ENCODE measurements at places on chromosomes 2 and 18. TPM values are rescaled to one million over a fixed set of nuclear protein-coding genes. Genes with fewer than 3 reads are reported as not detected.

DNA sequence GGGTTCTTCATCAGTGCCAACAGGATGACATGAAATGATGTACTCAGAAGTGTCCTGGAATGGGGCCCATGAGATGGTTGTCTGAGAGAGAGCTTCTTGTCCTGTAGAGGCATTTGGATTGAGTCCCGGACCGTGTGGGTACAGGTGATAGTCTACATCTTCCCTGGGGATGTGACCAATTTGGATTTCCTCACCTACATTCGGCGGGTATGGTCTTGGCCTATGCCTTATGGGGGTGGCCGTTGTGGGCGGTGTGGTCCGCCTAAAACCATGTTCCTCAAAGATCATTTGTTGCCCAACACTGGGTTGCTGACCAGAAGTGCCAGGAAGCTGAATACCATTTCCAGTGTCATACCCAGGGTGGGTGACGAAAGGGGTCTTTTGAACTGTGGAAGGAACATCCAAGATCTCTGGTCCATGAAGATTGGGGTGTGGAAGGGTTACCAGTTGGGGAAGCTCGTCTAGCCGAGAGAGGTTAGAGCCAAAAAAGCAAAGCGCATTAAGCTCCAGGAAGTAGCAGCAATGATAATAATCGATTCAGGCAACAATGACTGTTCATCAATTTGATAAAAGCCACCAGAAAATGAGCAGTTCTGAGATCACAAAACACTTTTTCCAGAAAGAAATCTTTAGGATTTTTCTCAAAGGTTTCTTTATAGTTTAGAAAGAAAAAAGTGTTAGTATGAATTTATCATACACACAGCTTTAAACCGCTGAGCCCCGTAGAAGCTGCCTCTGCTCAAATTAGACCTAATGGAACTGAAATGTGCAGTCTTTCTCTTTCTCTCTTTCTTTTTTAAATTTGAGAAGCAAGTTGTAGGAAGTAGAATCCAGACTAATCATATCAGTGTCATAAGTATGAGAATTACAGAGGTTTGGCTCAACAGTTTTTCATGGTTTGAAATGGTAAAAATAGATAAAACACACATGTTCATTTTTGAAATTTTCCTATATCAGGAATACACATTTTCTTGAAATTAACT, 60.3 kb downstream of the ATIC start:
- H3K4me1 ChIP-seq, result no peaks in the 10 kb centered on the region
- no peaks in the 10 kb centered on the region for H3K27me3 ChIP-seq
- peaks cover 46% of the 10 kb centered on the region for H3K36me3 ChIP-seq
- H3K27ac ChIP-seq, result no peak overlapping the region
- DNase-seq, result no peak

- H3K27ac ChIP-seq, result peak overlapping the region; percentile 33
- H3K27me3 ChIP-seq, result no peaks in the 10 kb centered on the region
- H3K36me3 ChIP-seq, result peaks cover 5% of the 10 kb centered on the region
- H3K4me1 ChIP-seq, result no peaks in the 10 kb centered on the region
- H3K4me3 ChIP-seq, result no peak overlapping the region
These were observed 228.7 kb downstream of the GBX2 start for GRCh38 chr2:235939471-235939870.

DNA sequence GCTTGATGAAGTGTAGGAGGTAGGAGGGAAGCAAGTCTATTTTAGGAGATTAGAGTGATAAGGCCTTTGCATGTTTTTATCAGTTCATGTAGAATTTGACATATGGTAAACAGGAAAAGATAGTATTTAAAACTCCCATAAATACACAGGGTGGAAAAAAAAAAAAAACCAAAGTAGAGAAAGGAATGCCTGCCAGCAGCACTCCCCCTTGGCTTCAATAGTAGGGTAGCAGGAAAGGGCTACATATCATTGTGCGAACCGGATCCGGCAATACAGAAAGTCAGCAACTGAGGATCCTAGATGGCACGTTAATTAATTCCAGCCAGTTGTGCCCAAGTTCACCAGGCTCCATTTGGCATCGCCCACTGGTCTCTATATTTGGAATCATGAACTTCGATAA, 159.6 kb upstream of the SMIM21 start:
- H3K27me3 ChIP-seq, result no peaks in the 10 kb centered on the region
- no peak overlapping the region for H3K27ac ChIP-seq
- no peaks in the 10 kb centered on the region for H3K36me3 ChIP-seq
- H3K4me3 ChIP-seq, result no peak overlapping the region

The TUBA3E gene
- not detected for total RNA-seq

The ALK gene
- total RNA-seq, result 0.74 TPM

DNA sequence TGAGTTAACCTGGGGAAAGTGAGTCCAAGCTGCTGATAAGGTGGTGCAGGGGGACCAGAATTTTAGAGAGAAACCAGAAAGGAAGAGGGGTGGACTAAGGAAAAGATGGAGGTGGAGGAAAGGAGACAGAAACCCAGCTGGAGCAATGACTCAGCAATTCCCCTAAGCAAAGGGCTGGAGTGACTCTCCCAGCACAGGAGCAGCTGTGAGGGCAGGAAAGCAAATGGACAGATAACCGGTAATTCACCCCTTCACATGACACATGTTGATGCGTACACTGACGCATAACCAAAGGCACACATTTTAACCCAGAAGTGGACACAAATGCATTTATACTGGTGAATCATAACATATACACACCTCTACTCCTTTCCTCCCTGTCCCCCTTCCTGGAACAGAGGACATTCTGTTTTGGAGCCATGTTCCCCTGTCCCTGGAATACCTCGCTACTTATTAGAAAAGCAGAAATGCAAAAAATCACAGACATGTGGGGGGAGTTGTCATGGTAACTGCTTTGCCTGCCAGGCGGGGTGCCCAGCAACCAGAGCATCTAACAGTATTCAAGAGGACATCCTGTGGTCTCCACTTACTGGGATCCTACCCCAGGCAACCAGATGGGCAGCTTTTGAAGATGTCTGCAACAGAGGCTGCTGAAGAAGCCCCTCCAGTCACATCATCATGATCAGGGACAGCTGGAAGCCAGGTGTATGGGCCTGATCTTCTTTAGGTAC, 4.7 kb downstream of the CDK5R2 start:
- no peak overlapping the region for H3K4me3 ChIP-seq
- peaks cover 8% of the 10 kb centered on the region for H3K4me1 ChIP-seq
- peaks cover 9% of the 10 kb centered on the region for H3K27me3 ChIP-seq
- no peak overlapping the region for H3K27ac ChIP-seq
- H3K36me3 ChIP-seq, result no peaks in the 10 kb centered on the region

The CXCR1 gene
- 0.49 TPM for total RNA-seq

GRCh38 chr2:130807659-130808385, 28.9 kb upstream of the ARHGEF4 start:
- H3K4me1 ChIP-seq, result peaks cover 8% of the 10 kb centered on the region
- H3K36me3 ChIP-seq, result no peaks in the 10 kb centered on the region
- H3K27me3 ChIP-seq, result no peaks in the 10 kb centered on the region
- no peak overlapping the region for H3K27ac ChIP-seq
- no peak overlapping the region for H3K4me3 ChIP-seq

GRCh38 chr18:10519999-10520935, 5.6 kb upstream of the NAPG start:
- H3K4me3 ChIP-seq, result no peak overlapping the region
- no peaks in the 10 kb centered on the region for H3K36me3 ChIP-seq
- no peak for DNase-seq
- no peaks in the 10 kb centered on the region for H3K27me3 ChIP-seq
- peaks cover 27% of the 10 kb centered on the region for H3K4me1 ChIP-seq
- peak overlapping the region; percentile 58 for H3K27ac ChIP-seq

GRCh38 chr2:56169521-56169920, 14.3 kb upstream of the CCDC85A start:
- DNase-seq, result no peak
- no peaks in the 10 kb centered on the region for H3K4me1 ChIP-seq
- no peak overlapping the region for H3K4me3 ChIP-seq
- H3K36me3 ChIP-seq, result no peaks in the 10 kb centered on the region
- no peak overlapping the region for H3K27ac ChIP-seq

The KCNE4 gene
- 4.9 TPM for total RNA-seq

- no peak overlapping the region for H3K4me3 ChIP-seq
- H3K4me1 ChIP-seq, result peaks cover 26% of the 10 kb centered on the region
- no peak for DNase-seq
- no peaks in the 10 kb centered on the region for H3K27me3 ChIP-seq
- H3K27ac ChIP-seq, result peak overlapping the region; percentile 30
These were observed 24.3 kb downstream of the METTL8 start for GRCh38 chr2:171409436-171409971.

The KIF5C gene
- total RNA-seq, result 13.3 TPM

The TMEM247 gene
- total RNA-seq, result not detected

GRCh38 chr2:181367411-181367810, 89.8 kb upstream of the ITGA4 start:
- H3K4me3 ChIP-seq, result no peak overlapping the region
- H3K4me1 ChIP-seq, result peaks cover 3% of the 10 kb centered on the region
- no peaks in the 10 kb centered on the region for H3K27me3 ChIP-seq
- DNase-seq, result no peak
- no peaks in the 10 kb centered on the region for H3K36me3 ChIP-seq
- no peak overlapping the region for H3K27ac ChIP-seq

DNA sequence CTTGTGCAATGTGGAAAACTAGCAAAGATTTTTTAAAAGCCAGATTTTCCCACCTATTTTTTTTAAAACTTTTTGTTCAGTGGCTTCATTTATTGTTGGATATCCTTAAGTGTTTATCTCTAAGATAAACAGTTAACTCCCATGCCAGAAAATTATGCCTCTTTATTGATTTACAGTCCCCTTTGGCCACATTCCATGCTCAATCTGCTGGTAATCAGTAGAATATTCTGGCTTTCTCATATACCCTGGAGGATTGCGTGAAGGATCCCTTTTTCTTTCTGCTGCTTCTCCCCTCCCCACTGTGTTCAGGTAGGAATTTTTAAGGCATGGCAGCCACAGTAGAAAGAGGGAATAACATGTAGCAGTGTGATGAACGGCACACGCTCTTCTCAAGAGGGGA, 2.6 kb downstream of the GRHL1 start:
- no peaks in the 10 kb centered on the region for H3K4me1 ChIP-seq
- H3K36me3 ChIP-seq, result no peaks in the 10 kb centered on the region
- H3K27me3 ChIP-seq, result no peaks in the 10 kb centered on the region
- DNase-seq, result no peak
- no peak overlapping the region for H3K4me3 ChIP-seq
- H3K27ac ChIP-seq, result peak overlapping the region; percentile 12

GRCh38 chr2:144334551-144334950, 185.4 kb downstream of the ZEB2 start:
- H3K4me1 ChIP-seq, result peaks cover 15% of the 10 kb centered on the region
- no peaks in the 10 kb centered on the region for H3K27me3 ChIP-seq
- H3K4me3 ChIP-seq, result no peak overlapping the region
- no peak for DNase-seq
- no peaks in the 10 kb centered on the region for H3K36me3 ChIP-seq
- H3K27ac ChIP-seq, result no peak overlapping the region

- no peaks in the 10 kb centered on the region for H3K36me3 ChIP-seq
- no peak for DNase-seq
These were observed 10.0 kb upstream of the CRYBA2 start for GRCh38 chr2:219003267-219003634.

The OBSL1 gene
- total RNA-seq, result 53.0 TPM

The SLC5A7 gene
- 1.7 TPM for total RNA-seq
